ENCODE measurements at places on chromosomes 7 and 10.

GRCh38 chr7:33742521-33742920 lies 162.8 kb upstream of the BMPER start:
- no peak for DNase-seq

GRCh38 chr7:94394437-94395140 lies at the start of gene COL1A2:
Gene COL1A2, plus strand, starts transcription at chr7:94394895. Its CDS starts 137 bp downstream, at chr7:94395032.
- no peak for DNase-seq

DNA sequence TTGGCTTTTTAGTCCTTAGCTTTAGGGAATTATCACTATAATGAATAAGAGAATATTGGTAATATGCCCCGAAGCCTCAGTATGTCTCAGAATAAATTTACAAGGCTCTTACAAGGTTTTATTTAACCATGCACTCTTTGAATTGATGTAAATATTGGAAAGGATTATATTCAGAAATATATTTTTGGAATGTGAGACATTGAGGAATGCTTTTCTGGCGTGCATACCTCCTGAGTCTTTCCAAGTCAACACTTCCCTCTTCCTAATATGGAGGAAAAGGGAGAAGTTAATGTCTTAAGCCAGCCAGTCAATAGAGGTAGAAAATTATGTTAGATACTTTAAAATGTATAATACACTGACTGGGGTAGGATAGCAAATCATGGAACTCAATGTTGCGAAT lies 1.2 kb upstream of the OR2F1 start:
- no peak for DNase-seq

DNA sequence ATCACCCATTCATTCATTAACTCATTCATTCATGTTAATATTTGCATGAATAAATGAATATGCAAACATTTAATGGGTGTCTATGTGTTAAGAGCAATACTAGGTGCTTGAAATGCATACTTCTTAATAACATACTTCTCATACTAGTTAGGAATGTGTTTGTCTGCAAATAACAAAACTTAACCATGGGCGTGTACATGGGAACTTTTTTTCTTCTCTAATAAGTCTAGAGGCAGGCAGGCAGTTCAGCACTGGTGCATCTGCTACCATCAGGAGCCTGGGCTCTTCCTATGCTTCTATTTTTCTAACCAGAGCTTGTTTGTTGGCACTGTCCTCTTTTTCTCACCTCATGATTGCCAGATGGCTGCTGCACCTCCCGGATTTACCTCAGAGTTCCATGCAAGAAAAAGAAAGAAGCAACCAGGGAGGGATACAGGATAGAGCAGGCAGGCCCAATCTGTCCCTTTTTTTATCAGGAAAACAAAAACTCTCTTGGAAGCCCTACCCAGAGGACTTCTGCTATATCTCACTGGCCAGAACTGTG lies 22.7 kb downstream of the CDHR3 start:
- DNase-seq = peak; percentile 17

- no peak for DNase-seq
Observed at GRCh38 chr10:109668154-109668665, 255.1 kb downstream of the XPNPEP1 start.

Measured in NCI-H446 (cell line).